H7 (cell line): ENCODE measurements at places on chromosomes 7 and 10.

GRCh38 chr10:127451628-127452027 is 97.5 kb upstream of the NPS start:
- no peak for DNase-seq

- DNase-seq = no peak
Observed at GRCh38 chr7:70072220-70072619, 473.9 kb downstream of the AUTS2 start.

DNA sequence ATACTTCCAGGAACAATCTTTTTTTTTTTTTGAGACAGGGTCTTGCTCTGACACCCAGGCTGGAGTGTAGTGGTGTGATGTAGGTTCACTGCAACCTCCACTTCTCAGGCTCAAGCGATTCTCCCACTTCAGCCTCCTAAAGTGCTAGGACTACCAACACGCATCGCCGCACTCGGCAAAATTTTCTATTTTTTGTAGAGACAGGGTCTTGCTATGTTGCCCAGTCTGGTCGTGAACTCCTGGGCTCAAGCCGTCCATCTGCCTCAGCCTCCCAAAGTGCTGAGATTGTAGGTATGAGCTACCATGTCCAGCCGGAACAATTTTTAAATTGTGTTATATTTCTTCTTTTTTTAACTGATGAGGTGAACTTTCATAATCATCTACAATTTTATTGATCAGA is 2.1 kb downstream of the ZNF511 start:
- no peak for DNase-seq

DNA sequence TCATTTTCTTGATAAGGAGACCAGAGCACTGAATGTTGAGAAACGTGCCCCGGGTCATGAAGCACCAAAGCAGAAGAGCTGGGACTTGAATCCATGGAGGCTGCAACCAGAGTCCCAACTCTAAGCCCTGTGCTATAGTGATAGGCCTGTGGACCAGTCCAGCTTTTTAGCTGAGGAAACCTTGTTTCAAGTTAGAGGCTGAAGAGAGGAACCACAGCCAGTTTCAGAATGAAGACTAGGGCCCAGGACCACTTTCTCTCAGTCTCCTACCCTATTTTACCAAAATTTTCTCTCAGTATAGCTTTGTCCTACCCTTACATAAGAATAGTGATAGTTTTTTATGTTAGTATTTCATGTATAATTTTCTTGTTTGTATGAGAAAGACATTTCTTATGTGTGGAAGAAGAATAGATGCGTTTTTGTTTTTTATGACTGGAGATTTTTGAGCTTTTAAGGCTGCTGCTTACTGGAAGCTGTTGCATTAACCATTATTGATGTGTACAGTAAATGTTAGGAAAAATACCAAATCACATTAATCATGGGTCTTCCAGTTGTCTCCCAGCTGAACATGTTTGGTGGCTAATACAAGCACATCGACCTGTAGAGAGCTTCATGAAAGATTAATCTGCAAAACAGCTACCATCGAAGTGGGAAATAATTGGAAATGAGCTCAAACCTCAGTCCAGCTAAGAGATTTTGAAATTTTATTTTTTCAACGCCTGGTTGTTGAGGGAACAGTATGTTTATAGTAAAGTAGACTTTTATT is 45.0 kb upstream of the CSTF2T start:
- no peak for DNase-seq

GRCh38 chr7:119596651-119597050 is 676.3 kb upstream of the KCND2 start:
- no peak for DNase-seq

- DNase-seq = peak; percentile 91
Observed at GRCh38 chr10:96832721-96833219, 672 bp downstream of the LCOR start.

- DNase-seq = no peak
Observed at GRCh38 chr10:4431114-4431863, 394.7 kb upstream of the AKR1E2 start.

GRCh38 chr7:81487516-81487915 is 282.3 kb downstream of the HGF start:
- DNase-seq = no peak

- no peak for DNase-seq
Observed at GRCh38 chr7:157900556-157900955, 563.8 kb downstream of the DNAJB6 start.

GRCh38 chr7:147990942-147991341 is 599.6 kb upstream of the C7orf33 start:
- DNase-seq = no peak

DNA sequence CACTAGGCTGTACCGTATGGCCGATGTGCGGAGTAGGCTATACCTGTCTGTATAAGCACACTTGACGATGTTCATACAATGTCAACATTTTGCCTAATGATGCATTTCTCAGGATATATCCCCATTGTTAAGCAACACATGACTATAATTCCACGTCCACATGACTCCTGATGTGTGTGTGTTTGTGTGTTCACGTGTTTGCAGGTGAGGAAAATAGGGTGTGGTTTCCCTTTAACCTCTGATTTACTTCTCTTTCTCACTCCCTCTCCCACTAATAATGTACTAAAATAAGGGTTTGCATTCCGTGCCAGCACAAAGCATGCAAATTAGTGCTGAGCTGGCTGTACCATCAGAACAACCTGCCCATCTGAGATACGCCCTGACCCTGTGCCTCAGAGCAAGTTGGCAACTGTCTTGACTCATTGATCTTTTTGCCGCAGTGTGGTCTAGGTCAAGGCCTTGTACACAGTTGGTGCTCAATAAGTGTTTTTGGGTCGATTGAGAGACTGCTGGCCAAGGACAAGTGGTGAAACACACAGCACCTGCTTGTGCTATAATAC is 64.6 kb upstream of the DOCK1 start:
- no peak for DNase-seq

DNA sequence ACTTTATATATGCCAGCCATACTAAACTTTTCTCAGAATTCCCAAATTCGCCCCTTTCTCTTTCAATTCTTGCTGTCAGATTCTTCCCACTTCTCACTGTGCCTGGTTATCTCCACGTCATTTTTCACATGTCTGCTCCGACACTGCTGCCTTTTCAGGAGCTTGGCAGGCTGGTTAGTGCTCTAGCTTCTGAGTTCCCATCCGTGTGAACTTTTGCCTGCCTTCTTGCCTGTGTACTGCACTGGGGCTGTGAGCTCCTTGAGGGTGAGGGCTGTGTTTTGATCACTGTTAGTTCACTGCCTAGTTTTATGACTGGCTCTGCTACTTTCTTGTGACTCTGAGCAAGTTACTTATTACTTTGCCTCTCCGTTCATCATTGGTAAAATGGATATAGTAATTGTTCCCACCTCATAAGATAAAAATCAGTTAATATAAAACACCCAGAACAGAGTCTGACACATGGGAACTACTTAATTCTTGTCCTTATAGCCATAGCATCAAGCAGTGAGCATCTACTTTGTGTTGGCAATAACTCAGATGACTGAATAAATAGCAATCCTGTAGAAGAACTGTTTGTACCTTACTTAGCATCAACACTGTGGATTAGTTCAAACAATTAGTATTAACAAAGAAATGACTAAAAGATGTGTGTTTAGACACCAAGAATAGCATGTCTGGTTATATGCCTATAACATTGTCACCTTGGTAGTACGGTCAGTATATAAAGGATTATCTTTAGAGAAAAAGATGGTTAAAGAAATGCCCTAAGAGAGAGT is 5.5 kb downstream of the GSTO1 start:
- DNase-seq = no peak

DNA sequence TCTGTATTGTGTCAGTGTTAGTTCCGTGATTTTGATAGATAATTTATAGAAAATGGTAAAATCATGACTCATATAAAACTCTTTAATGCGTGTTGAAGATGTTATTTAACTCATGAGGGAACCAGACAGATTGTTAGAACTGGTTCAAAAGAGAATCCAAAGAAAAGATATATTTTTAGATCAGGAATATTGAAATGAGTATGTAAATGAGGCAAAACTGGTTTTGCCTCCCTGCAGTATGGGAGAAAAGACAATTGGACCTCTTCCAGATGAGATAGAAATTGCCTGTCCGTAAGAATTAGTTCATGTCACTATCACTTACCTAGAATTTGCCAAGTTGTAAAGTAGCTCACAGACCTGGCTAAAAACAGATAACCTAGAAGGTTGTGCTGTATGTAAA is 17.6 kb downstream of the CDC123 start:
- DNase-seq = no peak

- DNase-seq = peak; percentile 90
Observed at GRCh38 chr7:151175793-151176311, 8.4 kb upstream of the GBX1 start.

DNA sequence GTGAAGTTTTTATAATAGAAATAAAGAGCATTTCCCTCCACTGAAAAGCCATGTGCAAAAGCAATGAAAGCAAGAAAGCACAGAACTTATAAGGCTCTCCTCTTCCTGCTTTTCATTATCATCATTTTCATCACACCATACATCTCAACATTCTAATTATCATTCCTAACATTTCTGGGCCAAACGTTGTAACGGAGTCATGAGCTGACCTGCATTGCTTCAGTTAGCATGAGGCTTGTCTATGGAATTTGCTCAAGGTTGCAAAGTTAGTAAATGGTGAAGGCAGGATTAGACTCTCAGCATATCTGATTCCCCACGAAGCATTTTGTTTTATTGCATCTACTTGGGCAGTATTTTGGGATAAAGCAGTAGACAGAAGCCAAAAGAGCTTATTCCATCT is 11.4 kb downstream of the SCIN start:
- no peak for DNase-seq

DNA sequence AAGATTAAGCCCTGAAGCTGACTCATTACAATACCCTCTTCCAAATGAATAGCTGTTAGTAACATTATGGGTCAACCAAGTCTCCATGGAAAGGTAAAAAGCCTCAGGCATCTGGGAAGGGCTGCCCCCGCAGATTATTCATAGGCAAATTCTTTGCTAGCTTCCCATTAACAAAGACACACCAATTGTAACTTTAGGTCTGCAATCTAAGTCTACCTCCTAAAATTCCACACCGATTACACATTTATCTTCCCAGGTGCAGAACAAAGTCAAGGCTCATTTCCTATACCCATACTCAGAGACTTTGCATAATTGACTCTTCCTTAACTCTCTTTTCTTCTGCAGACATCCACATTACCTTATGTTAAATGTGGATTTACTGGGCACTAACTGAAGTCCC is 826.3 kb upstream of the MBL2 start:
- DNase-seq = peak; percentile 7

GRCh38 chr10:22332116-22332692 is 11.3 kb downstream of the BMI1 start:
- DNase-seq = no peak

GRCh38 chr10:50346942-50347341 is 95.6 kb upstream of the ASAH2 start:
- no peak for DNase-seq

- DNase-seq = no peak
Observed at GRCh38 chr10:60414877-60415585, 25.4 kb upstream of the ANK3 start.

GRCh38 chr7:91240376-91240941 is 23.8 kb upstream of the FZD1 start:
- no peak for DNase-seq

DNA sequence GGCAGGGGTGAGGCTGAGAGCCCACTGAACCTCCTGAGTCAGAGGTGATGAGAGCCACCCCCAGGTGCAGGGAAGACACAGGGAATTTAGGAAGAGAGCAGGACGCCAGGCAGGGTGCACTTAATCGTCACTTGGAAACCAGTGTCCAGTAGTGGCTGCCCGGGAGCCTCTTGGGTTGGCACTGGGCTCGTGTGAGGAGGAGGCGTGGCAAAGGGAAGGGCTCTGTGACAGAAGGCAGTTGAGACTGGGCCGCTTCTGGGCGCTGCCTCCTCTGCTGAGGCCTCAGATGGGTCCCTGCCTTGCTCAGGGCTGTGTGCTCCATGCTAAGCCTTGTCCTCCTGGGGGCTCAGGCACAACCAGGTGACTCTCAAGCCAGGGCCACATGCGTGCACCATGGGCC is 13.3 kb downstream of the RET start:
- no peak for DNase-seq

DNA sequence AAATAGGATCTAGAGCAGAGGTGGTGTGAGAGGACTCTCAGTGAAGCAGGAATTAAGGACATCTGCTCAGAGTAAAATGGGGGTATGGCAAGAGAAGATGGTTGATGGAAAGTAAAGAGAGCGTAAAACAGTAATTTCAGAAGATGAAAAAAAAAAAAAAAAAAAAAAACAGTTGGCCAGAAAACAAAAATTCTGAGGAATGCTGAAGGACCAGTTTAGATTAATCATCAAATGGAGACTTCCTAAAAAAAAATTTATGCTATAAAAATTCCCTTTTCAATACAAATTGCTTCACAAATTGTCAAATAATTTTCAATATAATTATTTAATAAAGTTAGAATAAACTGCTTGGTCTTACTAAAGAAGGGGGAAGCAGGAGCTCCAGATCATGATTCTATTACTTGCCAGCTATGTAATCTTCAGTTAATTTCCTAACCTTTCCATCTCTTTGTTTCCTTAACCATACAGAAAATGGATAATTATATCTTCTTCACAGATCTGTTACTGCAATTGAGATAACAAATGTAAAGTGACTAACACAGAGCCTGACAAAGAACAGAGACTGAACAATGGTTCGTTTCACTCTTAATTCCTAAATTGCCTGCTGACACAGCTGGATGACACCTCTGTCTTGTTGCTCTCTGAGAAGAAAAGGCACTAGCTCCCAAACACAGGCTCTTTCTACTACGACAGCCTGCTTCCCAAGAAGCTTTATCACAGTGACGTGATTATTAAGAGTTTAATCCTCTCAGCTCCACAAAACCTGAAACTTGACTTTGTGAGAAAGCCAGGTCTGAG is 64.9 kb upstream of the GPR22 start:
- no peak for DNase-seq

- no peak for DNase-seq
Observed at GRCh38 chr10:62873866-62874265, 57.7 kb upstream of the EGR2 start.

DNA sequence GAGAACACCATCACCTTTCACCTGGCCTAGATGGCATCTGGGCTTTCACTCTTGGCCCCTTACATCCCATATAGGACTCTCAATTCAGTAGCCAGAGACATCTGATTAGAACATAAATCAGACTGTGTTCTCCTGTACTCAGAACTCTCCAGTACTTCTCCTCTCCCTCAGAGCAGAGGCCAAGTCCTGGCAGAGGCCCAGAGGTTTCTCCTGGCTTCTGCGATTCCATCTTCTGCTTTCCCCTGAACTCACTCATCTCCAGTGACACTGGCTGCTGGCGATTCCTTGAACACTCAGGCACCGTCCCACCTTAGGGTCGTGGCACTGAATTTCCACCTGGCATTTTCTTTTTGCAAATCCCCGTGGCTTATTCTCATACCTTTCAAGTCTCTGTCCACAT is 4.9 kb upstream of the NEUROD6 start:
- DNase-seq = no peak

GRCh38 chr7:7035851-7036250 is 146.5 kb upstream of the C1GALT1 start:
- no peak for DNase-seq

DNA sequence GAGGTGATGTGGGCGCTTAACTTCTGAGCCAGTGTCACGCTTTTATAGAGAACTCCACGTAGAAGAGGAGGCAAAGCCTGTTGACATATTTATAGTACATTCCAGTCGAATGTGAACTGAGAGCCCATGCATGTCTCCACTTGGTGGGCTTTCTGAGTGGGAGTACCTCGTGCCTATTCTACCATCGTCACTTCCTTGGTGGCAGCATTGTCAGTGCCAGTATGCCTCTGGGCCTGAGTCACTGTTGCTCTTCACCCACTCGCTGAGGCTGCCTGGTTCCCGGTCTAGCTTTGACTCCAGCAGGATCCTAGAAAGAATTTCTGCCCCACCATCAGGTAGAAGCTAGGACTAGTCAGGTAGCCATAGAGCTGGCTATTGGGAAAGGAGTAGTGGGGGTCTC is 30.0 kb upstream of the CDH23 start:
- no peak for DNase-seq

GRCh38 chr10:89163265-89163995 is 43.7 kb downstream of the CH25H start:
- DNase-seq = no peak
